Breast epithelium (tissue), 4 donors: ENCODE measurements at places on chromosomes 1 and 21.

- H3K27me3 ChIP-seq, result no peaks in the 10 kb centered on the region
- no peak overlapping the region for H3K4me3 ChIP-seq
- no peak overlapping the region for H3K27ac ChIP-seq
- no peak for DNase-seq
- no peaks in the 10 kb centered on the region for H3K4me1 ChIP-seq
Measured at GRCh38 chr21:42319376-42319775, 4.2 kb upstream of the TFF3 start.

GRCh38 chr1:184181044-184181443 is 129.5 kb downstream of the TSEN15 start:
- no peaks in the 10 kb centered on the region for H3K27me3 ChIP-seq
- H3K4me3 ChIP-seq, result no peak overlapping the region
- no peak overlapping the region for H3K27ac ChIP-seq
- no peaks in the 10 kb centered on the region for H3K4me1 ChIP-seq

GRCh38 chr1:213050745-213051126 is 305 bp upstream of the RPS6KC1 start:
- no peaks in the 10 kb centered on the region for H3K36me3 ChIP-seq
- H3K4me3 ChIP-seq, result peak overlapping the region; percentile 96
- no peaks in the 10 kb centered on the region for H3K4me1 ChIP-seq

- no peak overlapping the region for H3K27ac ChIP-seq
- H3K27me3 ChIP-seq, result no peaks in the 10 kb centered on the region
- H3K4me1 ChIP-seq, result no peaks in the 10 kb centered on the region
- H3K4me3 ChIP-seq, result no peak overlapping the region
Measured at GRCh38 chr1:161730050-161730564, 8.8 kb downstream of the FCRLB start.

DNA sequence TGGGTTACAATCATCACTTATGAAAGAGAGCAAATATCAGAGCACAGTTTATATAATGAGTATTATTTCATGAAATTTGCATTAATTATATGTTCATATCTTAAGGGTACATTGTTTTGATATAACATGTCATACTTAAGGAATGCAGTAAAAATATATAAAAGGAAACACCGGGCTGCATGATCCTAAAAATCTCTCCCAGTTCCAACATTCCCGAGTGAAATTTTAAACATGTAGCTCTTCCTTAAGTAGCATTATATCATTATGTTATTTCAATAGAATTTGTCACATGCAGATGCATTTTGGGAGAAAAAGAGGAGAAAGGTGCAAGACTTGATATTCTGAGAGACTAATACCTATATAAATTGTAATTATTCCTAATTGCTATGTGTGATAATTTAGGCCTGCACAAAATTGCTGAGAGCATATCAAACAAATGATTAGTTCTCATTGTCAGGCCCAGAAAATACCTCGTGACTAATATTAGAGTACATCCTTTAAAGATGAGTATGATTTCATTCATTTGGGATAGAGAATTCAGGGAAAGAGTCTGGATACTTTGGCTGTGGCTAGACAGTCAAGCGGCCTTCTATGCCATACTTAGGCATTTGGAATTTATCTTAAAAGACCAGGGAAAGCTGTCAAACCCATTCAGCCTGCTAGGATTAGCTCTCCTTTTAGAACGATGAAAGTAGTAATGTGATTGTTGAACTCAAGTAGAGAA is 86.8 kb downstream of the ADGRL2 start:
- no peak overlapping the region for H3K27ac ChIP-seq
- no peaks in the 10 kb centered on the region for H3K27me3 ChIP-seq
- H3K4me1 ChIP-seq, result no peaks in the 10 kb centered on the region
- DNase-seq, result no peak
